ENCODE measurements at places on chromosomes 3 and 15.
A peak's percentile ranks its signal among the peaks of the same experiment; 100 is the strongest.

DNA sequence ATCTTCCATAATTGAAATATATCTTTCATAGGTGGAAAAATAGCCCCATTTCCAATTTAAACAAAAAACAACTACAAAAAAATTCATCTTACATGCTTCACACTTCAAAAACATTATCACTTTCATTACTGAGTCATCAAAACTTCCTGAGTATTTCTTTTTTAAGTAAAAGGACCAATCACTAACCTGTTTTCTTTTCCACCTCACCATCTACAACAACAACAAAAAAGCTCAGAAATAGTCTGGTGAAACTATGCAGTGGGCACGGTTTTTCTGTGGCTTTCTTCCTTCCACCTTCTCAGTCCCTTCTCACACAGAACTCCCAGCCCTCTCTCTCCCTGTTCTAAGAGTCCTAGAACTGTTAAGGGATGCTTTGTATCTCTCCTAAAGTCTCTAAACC, 20.3 kb upstream of the TNIK start:
- DNase-seq, result no peak

DNA sequence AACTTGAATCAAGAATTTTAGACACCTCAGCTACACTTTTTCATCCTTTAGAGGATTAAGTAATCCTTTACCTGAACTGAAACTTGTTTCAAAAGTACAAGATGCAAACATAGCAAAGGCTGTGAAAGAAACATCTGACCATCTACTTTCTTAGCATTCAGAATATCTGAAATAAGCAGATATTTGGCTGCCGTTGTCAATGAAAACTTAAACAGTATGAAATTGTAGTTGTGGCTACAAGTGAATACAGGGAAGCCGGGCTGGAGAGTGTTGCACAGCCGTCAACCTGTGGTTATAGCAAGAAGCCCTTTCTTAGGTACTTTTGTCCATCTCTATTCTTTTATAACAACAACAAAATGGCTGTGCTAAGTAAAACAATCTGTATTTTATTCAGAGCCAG, 6.9 kb upstream of the CX3CR1 start:
- DNase-seq, result no peak

- DNase-seq, result peak; percentile 56
Measured at GRCh38 chr3:18098960-18099587, 326.1 kb downstream of the SATB1 start.

DNA sequence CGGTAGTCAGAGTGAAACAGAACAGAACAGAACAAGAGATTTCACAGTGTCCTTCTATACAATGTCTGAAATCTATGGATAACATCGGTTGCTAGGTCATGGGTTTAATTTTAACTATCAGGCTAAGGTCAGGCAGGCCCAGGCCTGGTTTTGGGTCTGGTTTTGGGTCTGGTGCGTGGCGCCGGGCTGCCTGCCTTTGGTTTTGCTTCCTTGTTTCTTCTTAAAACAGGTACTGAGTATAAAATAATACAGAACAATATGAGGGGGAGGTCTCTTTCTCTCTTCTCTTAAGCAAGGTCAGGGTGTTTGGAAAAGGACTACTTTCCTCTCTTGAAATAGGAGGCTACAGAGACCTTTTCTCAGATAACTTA, 1.4 kb downstream of the AEN start:
- no peak for DNase-seq

DNA sequence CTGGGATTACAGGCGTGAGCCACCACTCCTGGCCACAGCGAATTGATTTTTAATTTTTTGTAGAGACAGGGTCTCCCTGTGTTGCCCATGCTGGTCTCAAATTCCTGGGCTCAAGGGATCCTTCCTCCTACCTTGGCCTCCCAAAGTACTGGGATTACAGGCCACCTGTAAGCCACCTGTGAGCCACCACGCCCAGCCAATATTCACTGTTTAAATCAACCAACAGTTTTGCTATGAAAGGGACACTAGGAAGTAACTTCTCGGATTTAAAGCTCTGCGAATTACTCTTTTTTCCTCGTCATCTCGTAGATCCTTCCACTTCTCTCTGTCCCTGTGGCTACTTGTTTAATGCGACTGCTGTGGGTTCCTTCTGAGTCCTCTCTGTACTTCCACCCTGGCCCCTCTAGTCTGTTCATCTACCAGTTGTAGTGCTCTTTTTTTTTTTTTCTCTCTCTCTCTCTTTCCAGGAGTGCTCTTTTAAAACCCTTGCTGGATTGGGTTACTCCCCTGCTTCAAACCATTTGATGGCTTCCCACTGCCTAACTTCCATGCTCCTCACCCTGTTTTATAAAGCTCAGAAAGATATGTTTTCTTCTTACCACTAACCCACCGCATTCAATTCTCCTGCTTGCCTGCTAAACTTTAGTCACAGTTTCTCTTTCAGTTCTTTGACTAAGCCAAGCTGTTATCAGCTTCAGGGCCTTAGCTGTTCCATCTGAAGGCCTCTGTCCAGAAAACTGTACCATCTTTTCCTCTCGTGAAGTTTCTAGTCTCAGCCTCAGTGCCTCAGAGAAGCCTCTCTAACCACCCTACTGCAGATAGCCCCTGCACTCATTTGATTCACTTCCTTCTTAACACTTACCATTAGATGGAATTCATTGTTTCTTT, 12.4 kb downstream of the RTF1 start:
- no peak for DNase-seq

Measured in astrocyte of the cerebellum (primary cell).